Stimulated activated CD8-positive, alpha-beta memory T cell treated with anti-CD3 and anti-CD28 coated beads, Interleukin-4, amount 100 ng/mL, for 1 hour (primary cell): ENCODE measurements at places on chromosomes 3 and 15.

DNA sequence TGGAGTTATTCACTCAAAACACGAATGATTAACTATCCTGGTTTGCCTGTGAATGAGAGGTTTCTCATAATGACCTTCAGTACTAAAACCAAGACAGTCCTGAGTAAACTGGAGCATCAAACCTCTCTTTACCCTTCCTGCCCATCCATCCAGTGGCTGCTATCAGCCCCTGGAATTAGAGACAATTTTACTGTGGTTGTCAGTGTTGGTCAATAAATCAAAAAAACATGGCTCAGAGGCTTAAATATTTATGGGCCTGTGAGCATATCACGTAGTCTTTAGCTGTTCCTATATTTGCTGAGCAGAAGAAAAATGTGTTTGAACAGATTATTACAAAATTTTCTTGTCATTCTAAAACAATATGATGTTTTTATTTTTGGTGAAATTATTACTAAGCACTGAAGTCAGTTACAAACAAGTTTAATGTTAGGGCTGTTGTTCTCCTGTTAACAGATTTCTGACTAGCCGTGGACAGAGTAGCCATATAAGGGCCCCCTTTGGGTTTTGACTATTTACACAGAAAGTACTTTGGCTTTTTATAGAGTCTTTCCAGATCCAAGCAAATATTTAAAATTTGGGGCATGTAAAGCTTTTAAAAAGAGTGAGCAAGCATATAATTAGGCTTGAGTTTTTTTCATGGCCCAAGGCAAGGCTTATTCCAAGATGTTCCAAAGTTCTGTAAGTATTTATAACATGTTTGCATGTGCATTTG lies 580.9 kb downstream of the DIPK2A start:
- DNase-seq, result no peak

DNA sequence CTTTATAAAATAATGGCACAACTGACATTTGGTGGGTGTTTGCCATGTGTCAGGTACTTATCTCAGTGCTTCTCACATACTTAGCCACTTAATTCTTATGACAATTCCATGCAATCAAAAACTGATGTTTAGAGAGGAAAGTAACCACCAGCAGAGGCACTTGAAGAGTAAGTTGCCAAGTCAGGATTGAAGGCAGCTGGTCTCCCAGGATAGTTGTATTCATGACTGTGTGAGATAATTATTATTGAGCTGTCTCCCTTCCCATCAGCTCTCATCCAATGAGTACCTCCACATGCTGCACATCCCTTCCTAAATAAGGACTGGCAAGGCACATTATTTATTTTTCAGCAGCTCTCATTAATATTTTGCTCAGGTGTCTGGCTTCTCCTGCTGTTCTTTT lies 4.8 kb downstream of the VEPH1 start:
- no peak for DNase-seq

GRCh38 chr15:99504071-99504822 lies 61.5 kb upstream of the MEF2A start:
- no peak for DNase-seq

DNA sequence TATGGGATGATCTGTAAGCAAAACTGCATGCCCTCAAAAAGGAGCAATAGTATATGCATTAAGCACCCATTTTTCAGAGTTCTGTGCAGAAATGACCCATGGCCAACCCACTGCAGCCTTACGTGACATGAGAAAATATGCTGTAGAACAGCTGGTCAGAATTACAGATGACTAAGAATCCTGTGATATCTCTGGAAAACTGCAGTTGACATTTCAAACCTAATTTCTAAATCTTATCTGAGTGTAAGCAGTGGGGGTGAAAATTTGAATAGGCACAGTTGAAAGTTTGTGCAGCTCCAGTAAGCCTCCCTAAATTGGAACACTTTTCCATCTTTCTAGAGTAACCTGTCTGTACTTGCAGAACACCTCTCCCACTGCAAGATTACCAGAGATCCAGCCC lies 28.7 kb upstream of the COL6A6 start:
- no peak for DNase-seq

DNA sequence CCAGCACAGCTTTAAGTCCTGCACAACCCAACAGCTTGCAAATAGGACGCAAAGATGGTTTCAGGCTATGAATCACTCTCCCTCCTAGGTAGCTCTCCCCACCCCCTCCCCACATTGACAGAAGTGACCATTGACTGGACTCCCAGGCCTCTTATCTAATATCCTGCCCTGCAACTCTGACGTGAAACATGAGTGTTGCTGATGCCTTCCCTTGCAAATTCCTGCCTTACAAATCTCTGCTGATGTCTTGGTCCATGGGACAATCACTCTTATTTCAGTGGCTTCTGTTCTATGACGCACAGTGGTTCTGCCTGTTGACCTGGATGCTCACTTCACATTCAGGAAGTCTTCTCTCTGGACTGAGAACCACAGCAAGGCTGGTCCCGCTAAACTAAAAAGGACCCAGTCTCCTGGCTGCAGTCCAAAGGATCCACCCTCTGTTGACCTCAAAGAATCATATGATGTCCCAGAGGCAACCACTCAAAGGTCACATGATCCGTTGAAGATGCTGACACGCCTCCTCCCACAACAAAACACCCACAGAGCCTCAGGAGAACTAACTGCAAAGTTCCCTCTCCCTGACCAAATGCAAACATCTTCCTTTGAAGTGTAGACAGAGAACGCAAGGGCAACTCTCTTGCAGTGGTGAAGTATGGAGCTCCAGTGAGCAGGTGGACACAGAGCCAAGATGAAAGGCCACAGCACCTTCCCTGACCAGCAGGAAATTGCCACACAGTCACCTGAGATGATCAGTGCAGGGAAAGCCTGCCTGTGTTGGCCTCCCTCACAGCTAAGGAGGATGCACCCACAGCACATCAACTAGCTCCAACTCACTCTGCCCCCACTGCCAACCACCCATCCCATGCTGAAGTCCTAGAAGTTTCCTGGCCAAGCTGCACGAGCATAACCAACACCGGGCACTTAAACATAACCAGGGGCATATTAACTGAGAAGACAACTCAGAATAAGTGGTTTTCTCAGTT lies 112.3 kb downstream of the ADAMTS17 start:
- no peak for DNase-seq

DNA sequence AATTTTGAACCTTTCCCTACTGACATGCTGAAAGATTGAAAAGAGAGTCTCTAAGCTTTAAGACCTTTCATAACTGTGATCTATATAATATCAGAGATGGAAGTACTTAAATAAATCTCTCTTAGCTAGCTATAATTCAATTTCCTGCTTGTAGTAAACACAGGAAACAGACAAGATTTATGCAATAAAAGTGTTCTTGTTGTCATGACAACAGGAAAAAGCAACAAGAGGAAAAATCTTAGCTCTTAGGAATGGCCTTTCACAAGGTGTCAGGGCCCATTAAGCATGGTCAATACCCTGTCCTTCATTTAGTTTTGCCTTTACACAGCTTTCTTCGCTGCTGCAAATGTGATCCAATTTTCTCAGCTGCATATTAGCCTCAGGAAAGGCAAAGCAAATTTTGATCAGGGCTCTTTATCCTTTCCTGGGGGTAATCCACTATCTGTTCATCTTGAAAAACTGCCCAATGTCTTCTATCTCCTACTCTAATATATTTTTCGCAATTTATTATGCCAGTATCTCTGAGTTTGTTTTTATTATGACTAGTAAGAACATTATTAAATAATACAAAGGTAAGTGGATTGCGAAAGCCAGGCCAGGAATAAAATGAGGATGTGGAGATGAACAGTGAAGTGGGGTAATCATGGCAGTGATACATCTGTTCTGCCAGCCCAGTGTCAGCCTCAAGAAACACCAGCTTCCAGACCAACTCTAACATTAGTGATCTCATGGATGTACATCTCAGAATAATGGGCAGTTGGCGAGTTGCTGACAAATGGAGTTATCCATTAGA lies 28.7 kb downstream of the SIDT1 start:
- no peak for DNase-seq

DNA sequence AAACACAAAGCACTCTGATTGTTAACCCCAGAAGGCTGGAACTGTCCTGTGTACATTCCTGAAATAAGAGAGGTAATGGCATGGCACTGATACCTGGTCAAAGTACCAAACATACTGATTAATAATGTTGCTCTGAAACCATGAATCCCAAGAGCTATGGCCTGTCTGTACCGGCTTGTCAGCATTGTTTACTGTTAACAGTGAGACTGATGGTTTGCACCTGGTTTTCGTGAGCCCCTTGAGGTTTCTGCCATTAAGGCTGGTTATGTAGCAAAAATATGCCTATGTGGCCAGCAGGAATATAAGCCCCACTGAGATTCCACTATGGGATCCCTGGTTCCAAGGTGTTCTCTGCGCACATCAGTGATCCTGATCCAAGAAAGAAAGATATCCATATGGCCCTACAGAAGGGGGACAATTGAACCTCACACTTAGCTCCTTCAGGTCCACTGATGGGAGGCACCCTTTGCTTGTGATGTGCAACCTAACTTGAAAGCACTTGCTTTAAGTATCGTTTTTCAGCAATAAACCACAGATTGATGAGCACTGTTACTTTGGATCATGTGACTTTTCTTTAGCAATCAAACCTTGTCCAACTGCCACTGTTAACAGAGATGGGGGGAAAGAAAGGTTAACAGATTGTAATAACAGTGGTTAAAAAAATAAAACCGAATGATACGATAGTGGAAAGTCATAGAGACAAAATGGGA lies 65.2 kb downstream of the TBL1XR1 start:
- no peak for DNase-seq

- DNase-seq, result no peak
Measured at GRCh38 chr3:3074551-3075257, 35.5 kb downstream of the IL5RA start.

GRCh38 chr3:146747051-146747450 lies 141.9 kb upstream of the PLSCR5 start:
- DNase-seq, result no peak

DNA sequence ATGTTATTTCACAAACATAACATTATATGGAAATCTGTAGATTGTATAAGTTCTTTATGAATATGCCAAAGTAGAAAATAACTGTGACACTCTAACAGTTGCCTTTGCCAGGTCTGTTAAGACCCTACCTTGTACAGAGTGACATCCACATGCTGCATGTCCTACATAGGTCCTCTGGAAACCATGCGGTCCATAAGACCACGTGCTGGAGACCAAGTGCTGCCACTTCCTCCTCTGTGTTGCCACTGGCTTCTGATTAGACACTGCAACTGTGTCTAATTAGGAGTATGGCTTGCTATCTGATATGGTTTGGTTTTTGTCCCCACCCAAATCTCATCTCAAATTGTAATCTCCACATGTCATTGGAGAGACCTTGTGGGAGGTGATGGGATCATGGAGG lies 855.5 kb upstream of the SEMA6D start:
- DNase-seq, result no peak

DNA sequence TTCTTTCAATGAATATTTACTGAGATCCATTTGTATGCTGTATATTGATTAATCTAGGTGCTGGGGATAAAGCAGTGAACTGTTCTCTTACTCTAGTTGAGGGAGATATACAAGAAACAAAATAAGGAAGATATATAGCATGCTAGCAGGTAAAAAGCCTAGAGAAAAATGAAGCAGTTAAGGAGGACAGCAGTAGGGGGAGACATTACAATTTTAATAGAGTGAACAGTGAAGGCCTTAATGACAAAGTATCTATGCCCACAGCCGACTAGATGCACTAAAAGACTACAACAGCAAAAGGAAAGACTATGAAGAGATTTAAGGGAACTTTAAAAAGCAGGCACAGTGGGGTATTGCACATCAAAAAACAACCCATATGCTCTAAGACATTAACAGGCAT lies 81.4 kb downstream of the XRN1 start:
- DNase-seq, result no peak

- no peak for DNase-seq
Measured at GRCh38 chr3:5298453-5298852, 110.9 kb downstream of the EDEM1 start.

- no peak for DNase-seq
Measured at GRCh38 chr3:158789592-158789991, 12.3 kb upstream of the MFSD1 start.

GRCh38 chr3:152973575-152973974 lies 138.6 kb downstream of the P2RY1 start:
- DNase-seq, result no peak

DNA sequence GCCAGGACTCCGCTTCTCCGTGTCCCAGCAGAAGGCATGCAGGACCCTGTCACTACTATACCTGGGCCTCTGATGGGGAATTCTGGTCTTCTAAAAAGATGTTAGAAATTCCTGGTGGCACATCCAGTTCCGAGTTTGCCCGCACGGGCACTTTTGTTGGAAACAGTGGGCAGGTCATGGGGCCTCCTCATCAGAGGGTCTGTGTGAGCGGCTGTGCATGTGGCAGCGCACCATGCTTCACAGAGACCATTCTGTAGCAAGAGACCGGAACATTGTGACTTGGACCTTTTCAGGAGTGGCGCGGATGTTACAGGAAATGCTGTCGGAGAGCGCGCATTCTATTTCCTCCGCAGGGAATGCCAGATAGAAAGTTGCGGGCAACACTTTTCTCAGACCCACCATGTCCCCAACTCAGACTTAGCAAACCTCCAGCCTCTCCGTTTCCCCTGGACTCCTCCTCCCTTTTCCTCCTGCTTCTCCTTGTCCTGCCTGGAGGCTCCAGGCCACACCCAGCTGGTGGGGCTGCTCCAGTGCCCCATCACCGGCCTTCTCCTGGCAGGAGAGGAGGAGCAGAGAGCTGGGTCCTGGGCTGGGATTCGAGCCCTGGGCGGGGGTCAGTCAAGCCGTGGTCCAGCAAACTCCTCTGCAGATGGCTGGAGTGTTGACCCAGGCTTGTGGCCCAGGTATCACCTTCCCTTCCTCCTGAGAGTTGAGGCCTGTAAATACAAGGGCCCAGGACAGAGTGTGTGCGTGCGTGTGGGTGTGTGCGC lies 46.6 kb downstream of the KLF13 start:
- DNase-seq, result no peak

DNA sequence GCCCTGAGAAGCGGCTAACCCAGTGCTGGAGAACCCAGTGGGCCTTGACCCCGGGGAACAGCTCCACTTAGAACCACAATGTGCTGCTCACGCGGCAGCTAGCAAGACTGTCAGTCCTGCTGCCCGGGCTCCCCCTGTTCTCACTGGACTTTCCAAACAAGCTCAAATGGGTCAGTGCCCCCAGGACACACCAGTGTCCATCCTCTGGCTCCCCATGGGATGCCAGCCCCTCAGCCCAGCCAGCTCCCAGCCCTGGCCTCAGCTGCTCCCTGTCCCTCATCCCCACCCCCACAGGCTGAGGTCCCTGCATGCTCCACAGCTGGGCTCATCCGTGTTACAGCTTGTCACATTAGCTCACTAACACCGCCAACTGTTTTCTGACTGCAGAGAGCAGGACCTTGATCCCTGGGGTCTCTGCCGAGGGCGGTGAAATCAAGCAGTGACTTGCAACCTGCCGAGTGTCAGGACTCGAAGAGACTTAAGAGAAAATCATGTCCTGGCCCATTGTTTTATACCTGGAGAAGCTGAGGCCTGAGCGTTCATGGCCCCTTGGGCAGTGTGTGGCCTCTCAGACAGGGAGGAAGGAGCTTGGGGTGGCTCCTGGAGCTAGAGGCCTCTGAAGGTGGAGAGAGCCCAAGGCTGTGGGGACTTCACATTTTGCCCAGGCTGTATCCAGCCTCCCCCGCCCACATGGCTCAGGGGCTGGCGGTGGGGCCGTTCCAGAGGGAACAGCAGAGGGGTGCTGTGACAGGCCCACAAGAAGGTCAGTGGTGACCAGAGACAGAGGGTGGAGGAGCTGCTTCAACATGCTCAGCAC lies 157.5 kb downstream of the MEGF11 start:
- no peak for DNase-seq

GRCh38 chr3:151276687-151277042 lies 1.7 kb downstream of the P2RY14 start:
- no peak for DNase-seq

- no peak for DNase-seq
Measured at GRCh38 chr3:79521221-79521848, 246.5 kb downstream of the ROBO1 start.
